ENCODE measurements at places on chromosomes 7 and 10.

DNA sequence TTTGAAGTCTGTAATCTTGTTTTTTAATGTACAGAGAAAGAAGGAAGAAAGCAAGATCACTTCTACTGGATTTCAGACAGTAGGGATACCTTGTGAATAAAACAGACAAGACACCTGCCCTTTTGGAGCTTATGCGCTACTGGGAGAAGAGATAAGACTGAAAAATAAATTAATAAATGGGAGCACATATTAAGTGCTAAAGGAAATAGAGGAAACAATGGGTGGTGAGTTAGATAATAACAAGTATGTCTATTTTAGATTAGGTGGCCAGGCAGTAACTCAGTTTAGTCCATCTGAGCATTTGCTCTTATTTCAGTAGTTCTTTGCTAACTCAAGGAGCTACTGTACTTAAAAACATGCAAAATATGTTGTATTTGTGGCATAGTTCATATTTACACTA is 15.9 kb downstream of the MIOS start:
- no peak for DNase-seq

DNA sequence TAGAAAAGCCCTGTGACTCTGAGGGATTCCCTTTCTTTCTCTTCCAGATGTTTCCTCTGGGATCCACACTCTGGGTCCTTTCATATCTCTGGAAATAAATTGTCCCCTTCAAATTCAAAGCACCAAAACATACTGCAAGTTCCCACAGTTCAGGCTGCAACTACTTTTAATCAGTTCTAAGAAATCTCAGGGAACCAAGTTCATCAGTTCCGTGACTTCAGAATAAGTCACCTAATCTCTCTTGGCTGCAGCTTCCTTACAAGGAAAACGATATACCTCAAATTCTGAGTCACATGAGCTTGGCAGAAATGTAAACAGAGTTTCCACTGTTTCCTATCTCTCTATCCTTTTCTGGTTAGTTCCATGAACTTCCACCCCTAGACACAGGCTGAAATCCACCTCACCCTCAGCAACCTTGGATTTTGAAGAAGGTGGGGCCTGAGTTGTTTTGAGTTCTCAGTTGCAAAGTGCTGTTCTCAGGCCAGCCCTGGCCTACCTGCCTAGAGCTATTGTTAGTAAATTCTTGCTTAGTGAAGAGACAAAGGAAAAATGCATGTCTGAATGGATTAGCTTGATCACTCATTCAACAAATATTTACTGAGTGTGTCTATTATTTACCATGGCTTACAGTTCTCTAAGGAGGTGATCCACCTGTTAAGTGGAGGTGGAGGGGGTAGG is 59.3 kb upstream of the IL6 start:
- DNase-seq, result peak; percentile 54

- DNase-seq, result peak; percentile 41
Measured at GRCh38 chr10:80542053-80542452, 4.4 kb downstream of the SH2D4B start.

DNA sequence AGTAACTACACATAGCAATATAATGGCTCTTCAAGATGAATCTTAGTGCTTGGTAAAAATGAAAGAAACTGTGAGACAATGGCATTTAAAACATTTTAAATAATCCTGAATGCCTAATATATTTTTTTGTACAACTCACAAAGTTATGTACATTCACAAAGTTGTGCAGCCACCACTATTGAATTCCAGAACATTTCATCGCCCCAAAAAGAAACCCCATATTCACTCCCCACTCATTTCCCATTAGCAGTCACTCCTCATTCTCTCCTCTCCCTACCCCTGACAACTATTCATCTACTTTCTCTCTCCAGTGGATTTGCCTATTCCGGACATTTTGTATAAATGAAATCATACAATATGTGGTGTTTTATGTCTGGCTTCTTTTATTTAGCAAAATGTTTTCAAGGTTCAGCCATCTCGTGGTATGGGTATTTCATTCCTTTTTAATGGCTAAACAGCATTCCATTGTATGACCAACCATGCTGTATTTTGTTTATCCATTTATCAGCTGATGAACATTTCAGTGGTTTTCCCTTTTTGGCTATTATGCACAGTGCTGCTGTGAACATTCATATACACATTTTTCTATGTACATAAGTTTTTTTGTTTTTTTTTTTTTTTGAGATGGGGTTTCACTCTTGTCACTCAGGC is 34.7 kb downstream of the ENTPD7 start:
- DNase-seq, result peak; percentile 82

- DNase-seq, result peak; percentile 67
Measured at GRCh38 chr7:21617916-21618390, 75.1 kb downstream of the DNAH11 start.

DNA sequence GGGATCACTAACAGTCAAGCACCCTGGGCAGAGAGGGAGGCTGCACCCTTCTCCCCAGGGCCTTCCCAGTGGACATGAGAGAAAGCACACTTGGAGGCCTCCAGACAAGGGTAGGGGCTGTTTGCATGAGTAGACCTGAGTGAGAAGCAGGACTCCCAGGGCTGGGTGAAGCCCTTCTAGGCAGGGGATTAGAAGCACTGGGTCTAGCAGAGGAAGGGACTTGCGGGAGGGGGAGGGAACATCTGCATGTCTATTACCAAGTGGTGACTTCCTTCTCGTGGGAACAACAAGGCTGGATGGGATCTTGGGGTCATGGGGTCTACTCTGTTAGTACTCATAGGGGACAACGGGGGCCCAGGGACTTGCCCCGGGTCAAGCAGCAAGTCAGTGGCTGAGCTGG is 67.8 kb downstream of the EMX2 start:
- DNase-seq, result no peak
